ENCODE measurements at places on chromosomes 4 and X.

DNA sequence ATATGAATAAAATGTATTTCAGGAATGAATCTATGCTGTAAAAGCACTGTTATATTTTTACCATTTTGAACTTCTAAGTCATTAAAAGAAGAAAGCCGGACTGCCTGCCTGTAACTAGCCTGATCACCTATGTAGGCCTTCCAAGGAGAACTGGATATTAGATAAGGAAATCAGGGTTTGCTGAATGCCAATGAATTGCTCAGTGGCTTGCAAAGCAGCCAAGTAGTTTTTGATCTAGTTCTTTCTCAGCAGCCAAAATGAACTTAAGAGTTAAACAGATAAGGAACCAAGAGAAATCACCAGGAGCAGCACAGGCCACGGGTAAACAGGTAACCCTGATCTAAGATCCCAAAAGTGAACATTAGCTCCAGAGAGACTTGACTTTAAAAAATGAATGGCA, 3.3 kb downstream of the ANXA5 start:
- no peak for DNase-seq

GRCh38 chr4:24002330-24002966, 112.6 kb upstream of the PPARGC1A start:
- DNase-seq, result no peak

- DNase-seq, result no peak
Observed at GRCh38 chr4:24076811-24077210, 187.0 kb upstream of the PPARGC1A start.

DNA sequence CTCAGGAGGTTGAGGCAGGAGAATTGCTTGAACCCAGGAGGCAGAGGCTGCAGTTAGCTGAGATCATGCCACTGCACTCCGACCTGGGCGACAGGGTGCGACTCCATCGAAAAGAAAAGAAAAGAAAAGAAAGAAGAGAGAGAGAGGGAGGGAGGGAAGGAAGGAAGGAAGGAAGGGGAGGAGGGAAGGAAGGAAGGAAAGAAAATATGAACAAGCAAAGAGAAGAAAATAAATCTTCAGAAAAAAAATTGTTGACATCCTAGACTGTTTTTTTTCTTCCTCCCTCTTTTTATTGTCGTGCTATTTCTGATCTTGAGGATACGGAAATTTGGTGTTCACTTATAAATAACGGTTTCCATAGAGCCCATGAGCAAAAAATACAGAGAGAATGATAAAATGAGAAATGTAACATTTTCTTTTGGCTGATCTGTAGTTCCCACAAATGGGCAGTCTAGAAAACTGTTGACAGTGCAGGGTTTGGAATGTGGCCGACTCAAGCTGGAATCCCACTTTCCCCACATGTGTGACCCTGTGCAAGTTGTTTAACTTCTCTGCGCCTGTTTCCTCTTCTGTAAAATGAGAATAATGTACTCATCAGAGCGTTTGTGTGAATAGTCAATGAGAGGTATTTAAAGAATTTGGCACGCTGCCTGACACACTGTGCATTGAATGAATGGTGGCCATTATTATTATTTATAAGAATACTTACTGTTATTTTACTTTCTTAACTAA, 19.4 kb downstream of the SORBS2 start:
- no peak for DNase-seq

DNA sequence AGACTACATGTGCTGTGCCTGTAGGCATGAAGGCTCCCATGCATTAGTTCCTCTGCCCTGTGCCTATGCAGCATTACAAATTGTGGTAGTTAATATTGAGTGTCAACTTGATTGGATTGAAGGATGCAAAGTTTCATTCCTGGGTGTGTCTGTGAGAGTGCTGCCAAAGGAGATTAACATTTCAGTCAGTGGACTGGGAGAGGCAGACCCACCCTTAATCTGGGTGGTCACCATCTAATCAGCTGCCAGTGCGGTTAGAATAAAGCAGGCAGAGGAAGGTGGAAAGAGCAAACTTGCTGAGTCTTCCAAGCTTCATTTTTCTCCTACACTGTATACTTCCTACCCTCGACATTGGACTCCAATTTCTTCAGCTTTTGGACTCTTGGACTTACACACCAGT, 460.2 kb upstream of the SMIM31 start:
- no peak for DNase-seq

- no peak for DNase-seq
Observed at GRCh38 chrX:11435568-11435967, 142.4 kb downstream of the AMELX start.

- no peak for DNase-seq
Observed at GRCh38 chr4:98446499-98447375, 185.6 kb downstream of the RAP1GDS1 start.

DNA sequence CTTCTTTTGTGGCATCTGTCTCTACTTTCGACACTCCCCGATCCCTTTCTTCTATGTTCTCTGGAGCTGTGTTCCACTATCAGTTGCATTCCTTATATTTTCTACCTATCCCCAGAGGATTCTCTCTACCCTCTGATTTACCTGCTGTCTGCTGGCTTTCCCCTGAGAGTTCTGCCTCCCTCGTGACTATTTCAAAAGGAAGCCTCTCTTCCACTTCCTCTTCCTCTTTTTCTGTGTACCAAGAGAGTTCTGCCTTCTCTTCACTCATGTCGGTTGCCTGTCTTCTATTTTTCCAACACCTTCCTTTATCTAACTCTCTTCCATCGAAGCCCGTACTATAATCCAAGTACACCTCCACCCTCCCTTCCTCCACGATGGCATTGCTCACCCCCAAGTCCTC, 631.7 kb downstream of the SMARCA1 start:
- no peak for DNase-seq

DNA sequence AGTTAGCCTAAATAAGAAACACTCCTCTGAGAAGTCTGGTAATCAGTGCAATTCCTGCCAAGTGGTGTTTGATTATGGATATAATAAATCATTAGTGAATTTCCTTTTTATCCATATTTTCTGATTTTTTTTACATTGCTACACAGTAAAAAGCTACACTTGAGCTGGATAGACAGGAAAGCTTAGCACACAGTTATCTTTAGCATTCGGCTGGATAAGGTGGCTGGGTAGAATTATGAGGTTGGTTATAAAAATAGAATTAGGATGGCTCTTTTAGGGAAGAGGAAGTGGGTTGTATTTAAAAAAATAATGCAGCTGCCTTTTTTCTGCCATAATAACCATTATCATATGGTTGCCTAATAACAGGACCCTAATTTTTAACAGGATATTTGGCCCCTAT, 460.6 kb downstream of the NAF1 start:
- no peak for DNase-seq

DNA sequence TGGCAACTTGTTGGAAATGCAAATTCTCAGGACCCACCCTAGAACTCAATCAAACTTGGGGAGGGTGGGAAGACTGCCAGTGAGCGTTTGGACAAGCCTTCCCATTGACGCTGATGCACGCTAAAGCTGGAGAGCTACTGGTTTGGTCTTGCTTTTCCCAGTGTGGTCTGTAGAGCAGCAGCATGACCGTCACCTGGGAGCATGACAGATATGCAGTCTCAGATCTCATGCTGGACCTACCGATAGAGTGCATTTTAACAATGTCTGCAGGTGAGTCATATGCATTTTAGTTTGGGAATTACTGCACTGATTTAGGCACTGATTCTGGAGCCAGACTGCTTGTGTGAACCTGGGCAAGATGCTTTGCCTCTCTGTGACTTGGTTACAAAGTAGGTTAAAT, 27.2 kb downstream of the HPF1 start:
- DNase-seq, result no peak

GRCh38 chr4:40923316-40924095, 173.8 kb downstream of the NSUN7 start:
- no peak for DNase-seq

GRCh38 chrX:38561951-38562719, 793 bp downstream of the TSPAN7 start:
- DNase-seq, result peak; percentile 82

DNA sequence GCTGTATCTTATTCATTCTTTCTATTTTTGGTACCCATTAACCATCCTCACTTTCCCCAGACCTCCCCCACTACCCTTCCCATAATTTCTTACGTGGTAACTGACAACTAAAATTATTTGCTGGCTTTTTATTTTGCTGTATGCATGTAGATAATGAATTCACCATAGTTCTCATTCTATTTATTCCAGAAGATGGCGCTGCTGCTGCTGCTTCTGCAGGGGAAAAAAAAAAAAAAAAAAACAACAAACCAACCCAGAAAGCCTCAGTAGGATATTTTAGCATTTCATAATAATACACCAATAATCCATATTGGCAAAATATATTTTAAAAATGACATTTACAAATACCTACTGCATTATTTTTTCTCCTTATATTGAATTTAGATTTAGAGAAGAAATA, 416.6 kb upstream of the MAGEB18 start:
- peak; percentile 51 for DNase-seq

- no peak for DNase-seq
Observed at GRCh38 chrX:24506082-24506481, 41.0 kb downstream of the PDK3 start.

DNA sequence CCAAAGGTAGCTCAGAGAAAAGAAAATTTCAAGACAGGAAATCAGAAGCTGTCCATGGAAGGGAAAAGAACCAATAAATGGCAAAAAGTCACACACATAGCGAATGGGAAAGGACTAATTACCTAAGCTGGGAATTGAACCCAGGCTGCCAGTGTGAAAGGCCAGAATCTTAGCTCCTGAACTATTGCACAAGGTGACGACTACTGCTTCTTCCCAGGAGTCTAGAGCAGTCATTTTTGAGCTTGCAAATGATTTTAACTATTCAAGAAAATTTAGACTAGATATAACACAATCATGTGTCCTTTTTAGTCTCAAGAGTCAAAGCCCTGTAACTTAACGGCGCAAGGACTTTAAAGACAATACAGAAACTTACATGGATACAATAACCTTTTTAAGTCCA, 34.1 kb upstream of the ZNF81 start:
- DNase-seq, result no peak

DNA sequence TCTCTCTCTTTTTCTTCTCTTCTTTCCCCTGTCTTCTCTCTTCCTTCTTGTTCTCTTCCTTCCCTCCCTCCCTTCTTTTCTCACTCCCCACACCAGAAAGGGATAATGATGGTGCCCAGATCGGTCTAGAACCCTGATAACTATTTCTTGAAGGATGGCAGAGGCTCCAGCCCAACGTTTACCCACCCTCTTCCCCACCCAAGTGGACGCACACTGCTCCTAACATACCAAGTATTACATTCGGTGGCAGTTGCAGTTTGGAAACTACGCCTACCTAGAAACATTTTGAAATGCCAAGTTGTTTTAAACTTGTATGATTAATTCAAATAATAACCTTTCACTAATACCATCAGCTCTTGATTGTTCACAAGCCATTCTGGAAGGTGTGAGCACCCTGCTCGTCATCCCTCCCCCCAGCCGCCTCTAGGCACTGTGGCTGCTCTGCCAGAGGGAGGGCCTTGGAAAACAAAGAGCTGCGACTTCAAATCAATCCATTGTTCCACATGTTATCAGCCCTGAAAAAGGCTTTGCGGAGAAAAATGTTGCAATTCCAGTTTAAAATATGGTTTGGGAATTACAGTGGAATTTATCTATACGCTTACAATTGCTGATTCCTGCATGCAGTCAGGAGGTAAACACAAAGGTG, 1017.5 kb upstream of the TENM3 start:
- DNase-seq, result peak; percentile 67

- DNase-seq, result no peak
Observed at GRCh38 chrX:34624416-34624815, 32.7 kb downstream of the TMEM47 start.

DNA sequence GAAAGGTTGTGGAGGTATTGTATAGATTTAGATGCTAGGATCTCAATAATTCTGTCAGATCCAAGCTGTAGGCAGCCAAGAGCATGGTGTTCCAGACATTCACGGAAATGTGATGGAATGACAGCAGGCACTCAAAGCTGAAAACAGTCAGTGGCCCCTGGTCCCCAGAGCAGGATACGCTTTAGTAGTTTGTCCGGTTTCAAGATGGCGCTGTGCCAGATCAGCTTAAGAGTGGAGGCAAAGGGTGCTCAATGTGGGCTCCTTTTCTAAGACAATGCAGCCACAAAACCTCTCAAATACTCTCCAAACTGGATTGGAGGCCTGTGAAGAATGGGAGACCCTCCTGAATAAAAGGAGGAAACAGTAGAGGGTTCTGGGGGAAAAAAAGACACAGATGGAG, 291.2 kb upstream of the HS3ST1 start:
- DNase-seq, result no peak

GRCh38 chrX:13697455-13697854, 8.5 kb downstream of the RAB9A start:
- DNase-seq, result no peak

DNA sequence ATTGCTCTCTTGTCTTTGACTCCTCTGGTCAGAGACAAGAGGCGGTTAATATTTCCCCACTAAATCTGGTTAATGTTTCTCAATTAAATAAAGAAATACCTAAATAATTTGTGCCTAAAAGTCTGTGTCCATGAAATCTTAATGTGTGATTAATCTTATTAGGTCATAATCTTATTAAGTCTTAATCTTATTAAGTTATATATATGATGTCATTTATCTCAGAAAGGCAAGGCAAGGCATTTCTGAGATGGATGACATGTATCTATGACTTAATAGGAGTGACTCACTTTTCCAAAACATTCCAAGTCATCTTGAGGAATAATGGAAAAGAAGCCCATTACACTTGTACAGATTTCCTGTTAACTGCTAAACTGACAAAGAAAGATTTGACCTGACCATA, 74.7 kb downstream of the TRAM1L1 start:
- DNase-seq, result no peak

DNA sequence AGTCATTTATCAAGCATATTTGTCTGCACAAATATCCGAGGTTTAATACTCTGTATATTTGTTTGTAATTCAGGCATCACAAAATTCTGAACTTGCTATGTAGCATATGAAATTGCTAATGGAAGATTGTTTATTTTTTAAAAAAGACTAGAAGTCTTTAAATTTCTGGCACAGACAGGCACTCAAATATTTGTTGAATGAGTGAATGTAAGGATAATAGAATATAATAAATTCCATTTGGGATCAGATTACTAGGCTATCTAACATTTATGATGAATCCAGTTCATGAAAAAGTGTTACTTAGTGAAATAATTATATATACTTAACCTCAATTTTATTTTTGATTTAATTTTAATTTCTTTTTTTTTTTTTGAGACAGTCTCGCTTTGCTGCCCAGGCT, 30.4 kb upstream of the TEC start:
- no peak for DNase-seq

DNA sequence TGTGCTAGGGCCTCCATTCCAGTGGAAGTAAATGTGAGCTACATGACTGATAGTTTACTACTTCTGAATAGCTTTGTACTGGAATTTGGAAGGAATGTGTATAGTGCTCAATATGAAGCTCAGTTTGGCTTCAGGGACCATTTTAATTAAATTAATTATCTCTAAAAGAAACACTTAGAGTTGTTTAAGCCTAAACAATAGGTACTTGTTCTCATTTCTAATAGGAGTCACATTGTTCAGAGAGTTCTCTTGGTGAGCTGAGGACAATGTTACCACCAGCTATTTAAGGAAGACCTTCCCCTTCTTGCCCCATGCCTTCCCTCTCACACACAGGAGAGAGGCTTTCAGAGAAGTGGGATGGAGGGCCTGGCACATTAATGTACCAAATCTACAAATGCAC, 78.3 kb downstream of the CHIC2 start:
- no peak for DNase-seq
